Kidney epithelial cell (primary cell): ENCODE measurements at places on chromosomes 5 and 9. TPM values are rescaled to one million over a fixed set of nuclear protein-coding genes. Genes with fewer than 3 reads are reported as not detected.

GRCh38 chr5:142810743-142811290, 40.6 kb downstream of the ARHGAP26 start:
- no peak for DNase-seq

- DNase-seq = no peak
Measured at GRCh38 chr5:141716009-141716408, 34.0 kb upstream of the ARAP3 start.

The PTGES2 gene
- 81.2 and 98.4 TPM in 2 replicates for total RNA-seq

The KDM4C gene
- total RNA-seq = 14.7 and 15.1 TPM in 2 replicates

- DNase-seq = no peak
Measured at GRCh38 chr5:66164044-66164790, 20.1 kb downstream of the SREK1 start.

The ABO gene
- total RNA-seq = 1.8 TPM in 2 replicates

The SLC31A1 gene
- 19.8 and 20.9 TPM in 2 replicates for total RNA-seq

The CDKN2B gene
- 16.7 and 28.3 TPM in 2 replicates for total RNA-seq
